Activated CD4-positive, alpha-beta memory T cell treated with anti-CD3 and anti-CD28 coated beads, Interleukin-2, amount 10 ng/mL, durations not matched to agents 7 days and 5 days (primary cell): ENCODE measurements at places on chromosomes 7 and 10.

DNA sequence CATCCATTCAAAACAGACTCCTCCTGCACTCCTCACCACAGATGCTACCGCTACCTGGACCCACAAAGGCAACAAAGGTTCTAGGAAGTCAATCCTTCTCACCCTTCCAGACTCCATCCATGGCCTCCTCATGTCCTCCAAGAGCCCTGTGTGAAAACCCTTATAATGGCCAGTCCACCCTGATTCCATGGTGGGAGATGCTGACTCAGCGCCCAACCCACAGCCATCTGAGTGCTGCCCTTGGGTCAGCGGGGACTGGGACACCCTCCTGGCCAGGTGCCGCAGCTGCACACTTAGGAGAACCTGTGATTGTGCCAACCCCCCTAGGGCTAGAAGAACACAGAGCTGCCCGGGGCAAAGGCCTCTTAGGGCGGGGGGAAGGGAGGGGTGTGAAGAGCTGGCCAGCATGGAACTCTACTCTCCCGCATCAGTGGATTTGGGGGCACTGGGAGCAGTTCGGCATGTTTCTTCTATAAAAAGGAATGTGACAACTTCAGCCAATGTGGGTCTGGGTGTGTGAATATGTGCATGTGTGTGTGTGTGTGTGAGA is 25.4 kb downstream of the TMEM273 start:
- DNase-seq = no peak

- DNase-seq = no peak
Observed at GRCh38 chr7:128785738-128786137, 6.0 kb upstream of the CCDC136 start.

- DNase-seq = no peak
Observed at GRCh38 chr10:129969184-129969910, 5.3 kb upstream of the EBF3 start.

GRCh38 chr10:52316001-52316400 is 1.9 kb downstream of the DKK1 start:
- no peak for DNase-seq

GRCh38 chr7:3916146-3916545 is 615.1 kb downstream of the SDK1 start:
- no peak for DNase-seq

GRCh38 chr7:142957723-142958122 is 4.4 kb downstream of the KEL start:
- no peak for DNase-seq

GRCh38 chr7:23888958-23889357 is 178.9 kb downstream of the STK31 start:
- DNase-seq = no peak

DNA sequence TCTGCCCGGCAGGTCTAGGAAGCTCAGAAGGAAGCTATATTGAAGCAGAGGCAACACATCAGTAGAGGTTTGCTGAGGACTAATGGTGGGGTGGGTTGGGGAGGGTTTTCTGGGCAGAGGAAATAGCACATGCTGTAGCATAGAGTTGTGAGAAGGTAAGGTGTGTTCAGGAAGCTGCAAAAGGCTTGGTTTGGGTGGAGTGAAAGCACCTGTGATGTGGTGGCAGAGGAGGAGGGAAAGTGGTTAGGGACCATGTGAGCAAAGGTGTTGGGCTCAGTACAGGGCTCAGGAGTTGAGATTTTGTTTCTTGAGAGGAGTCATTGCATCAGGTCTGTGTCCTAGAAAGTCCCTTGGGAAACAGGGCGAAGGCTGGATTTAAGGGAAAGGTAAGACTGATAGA is 294.6 kb downstream of the SORCS3 start:
- no peak for DNase-seq

DNA sequence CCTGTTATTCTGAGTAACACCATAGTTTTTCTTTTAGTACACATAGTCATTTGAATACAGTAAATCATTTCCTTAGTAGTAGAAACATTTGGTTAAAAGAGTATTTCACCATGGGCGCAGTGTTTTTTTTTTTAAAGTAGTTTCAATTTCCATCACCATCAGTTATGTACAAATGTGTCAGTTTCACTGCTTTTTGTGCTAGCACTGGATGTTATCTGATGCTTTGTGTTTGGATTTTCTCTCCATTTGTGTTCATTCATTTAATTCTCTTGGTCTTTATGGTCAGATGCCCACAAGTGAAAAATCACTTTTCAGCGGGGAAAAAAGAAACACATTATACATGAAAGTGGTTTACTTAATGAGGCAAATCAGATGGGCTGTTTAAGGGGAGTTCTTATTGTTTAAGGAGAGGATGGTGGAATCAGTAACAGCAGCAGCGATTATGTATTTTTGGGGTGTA is 16.0 kb upstream of the HK1 start:
- no peak for DNase-seq

DNA sequence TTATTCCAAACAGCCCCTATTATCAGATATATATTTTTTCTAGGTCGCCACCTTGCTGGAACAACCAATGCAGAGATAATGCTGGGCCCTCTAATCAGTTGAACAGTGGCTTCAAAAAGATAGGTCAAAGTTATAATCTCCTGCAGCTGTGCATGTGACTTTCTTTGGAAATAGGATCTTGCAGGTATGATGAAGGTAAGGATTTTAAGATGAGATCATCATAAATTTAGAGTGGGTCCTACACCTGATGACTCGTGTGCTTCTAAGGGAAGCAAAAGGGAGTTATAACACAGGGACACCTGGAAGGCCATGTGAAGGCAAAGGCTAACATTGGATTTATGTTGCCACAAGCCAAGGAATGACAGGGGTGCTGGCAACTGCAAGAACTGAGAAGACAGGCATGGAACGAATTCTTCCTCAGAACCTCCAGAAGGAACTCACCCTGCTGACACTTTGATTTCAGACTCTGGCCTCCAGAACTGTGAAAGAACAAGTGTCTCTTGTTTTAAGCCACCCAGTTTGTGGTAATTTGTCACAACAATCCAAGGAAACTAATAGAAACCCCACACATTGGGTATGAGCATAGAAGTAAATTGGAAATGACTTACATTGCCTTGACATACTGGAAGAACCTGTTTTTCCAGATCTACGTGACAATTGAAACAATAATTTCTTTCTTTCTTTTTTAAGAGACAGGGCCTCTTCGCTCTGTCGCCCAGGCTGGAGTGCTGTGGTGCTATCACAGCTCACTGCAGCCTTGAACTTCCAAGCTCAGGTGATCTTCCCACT is 34.4 kb downstream of the CCDC71L start:
- no peak for DNase-seq

DNA sequence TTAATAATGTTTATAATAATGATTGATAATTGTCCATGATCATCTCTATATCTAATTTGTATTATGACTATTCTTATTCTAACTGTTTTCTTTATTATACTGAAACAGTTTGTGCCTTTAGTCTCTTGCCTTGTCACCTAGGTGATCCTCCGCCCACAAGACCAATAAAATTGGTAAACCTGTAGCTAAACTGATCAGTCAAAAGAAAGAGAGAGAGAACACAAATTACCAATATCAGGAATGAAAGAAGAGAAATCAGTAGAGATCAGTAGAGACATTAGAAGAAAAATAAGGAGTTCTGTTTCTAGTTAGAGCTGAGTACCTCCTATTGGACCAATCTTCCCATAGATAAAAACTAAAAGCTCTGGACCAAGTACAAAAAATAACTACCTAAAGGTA is 6.1 kb upstream of the COA1 start:
- no peak for DNase-seq

DNA sequence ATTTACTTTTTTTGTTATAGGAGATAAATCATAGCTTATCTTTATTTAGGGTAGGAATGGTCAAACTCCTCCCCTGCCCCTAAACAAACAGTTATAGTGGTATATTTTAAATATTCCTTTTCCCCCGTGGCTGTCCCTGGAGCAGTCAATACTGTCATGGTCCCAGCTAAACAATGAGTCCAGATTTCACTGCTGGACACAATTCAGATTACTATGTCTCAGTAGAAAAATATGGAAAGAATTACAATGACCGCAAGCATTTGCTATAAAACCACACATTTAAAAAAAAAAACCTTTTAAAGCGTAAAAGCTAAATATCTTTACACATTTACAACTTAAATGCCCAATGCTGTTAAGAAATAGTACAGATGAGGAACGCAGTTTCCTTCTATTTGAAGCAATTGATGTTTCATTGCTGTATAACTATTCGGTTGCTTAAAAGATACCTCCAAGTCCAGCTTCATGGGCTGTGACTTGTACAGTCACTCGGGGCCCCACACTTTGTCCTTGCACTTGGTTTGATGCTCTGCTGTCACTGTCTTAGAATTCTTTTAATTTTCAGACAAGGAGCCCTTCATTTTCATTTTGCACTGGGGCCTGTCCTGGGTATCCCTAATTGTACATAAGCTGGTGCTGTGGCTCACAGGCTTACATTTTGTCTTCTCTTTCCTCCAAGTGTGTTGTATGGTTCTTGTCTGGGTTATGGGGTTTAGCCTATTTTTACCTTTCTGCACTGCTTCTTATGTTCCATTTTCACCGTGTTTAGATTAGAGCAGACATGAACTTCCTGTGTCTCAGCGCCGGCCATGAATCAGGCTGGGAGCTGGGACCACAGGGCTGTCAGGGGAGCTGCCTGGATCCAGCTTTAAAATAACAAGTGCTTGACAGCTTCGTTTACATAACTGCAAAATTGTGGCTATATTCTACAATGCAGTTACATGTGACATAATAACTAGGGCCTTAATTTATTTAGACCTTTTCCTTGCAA is 530.2 kb upstream of the FZD8 start:
- DNase-seq = no peak

GRCh38 chr7:79458796-79459195 is 5.3 kb upstream of the MAGI2 start:
- DNase-seq = no peak

DNA sequence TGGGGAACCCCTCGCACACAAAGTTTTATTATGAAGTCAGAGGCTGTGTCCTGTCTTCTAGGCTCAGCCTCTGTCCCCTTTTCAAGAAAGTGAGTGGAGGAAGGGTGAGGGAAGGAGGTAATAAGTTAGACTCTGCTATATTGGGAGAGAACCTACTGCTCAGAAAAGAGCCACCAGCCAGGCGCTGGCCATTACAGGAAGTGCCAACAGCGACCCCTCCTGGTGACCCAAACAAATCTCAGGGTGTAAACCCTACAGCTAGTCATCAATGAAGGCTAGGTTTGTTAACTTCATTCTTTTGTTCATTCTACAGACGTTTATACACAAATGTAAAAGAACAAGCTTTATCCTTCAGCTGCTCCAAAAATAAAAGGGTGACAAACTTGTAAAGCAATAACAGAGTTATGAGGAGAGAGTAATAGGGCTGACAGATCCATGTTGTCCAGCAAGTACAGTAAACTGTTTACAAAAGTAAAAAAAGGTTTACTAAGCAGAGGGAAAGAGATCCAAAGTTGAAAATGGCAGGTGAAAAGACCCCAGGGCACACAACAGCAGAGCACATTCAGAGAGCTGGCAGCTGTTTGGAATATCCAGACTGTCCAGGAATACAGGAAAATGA is 82.7 kb downstream of the FAM204A start:
- DNase-seq = peak; percentile 51

GRCh38 chr10:113151190-113151666 is 201.2 kb downstream of the TCF7L2 start:
- DNase-seq = no peak

DNA sequence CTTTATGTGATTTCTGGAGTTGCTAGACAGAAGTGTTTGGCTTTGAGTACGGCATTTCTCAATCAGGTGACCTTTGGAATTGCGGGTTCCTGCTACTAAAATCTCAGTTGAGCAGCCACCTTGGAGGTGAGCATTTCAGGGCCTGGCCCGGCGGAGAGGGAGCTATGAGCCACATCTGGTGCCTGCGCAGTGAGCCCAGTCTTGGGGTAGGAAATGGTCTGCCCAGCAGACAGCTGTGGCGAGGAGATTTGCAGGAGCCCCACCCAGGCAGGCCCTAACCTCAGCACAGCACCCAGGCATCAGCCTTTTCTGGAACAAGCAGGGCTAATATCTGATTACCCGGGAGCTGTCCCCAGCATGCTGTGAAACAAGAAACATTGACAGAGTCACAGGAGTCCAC is 547.9 kb upstream of the FOXK1 start:
- no peak for DNase-seq

DNA sequence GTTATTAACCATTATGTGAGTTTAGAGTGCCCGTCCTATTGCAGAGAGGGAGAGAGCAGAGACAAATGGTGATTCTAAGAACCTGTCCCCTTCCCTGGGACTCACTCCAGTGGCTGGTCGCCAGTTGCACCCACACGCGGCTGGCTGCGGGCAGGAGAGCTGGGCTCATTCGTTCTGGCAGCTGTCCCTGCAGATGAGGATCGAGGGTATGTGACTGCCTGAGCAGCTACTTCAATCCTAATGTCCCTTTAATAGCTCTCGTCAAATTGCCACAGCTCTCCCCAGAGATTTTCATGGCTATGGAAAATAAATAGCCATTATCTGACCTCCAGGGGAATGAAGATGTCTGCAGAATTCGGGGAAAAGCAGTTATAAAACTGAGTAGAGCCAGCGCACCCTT is 41.6 kb downstream of the RBM28 start:
- DNase-seq = no peak

DNA sequence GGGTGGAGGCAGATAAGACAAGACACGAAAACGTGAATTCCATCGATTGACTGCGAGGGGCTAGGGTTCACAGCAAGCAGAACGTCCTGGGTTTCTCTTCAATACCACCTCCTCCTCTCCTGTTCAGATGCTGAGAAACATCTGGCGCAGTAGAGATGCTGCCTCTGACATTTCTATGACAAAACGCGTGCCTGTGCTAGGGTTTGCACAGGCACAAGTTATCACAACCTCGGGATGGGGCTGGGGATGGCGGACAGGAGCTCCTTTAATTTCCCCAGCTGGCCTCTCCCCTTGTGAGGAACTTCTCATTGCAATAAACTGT is 99.8 kb upstream of the SVIL start:
- no peak for DNase-seq

GRCh38 chr10:103636492-103636891 is 143.0 kb downstream of the NEURL1 start:
- no peak for DNase-seq

DNA sequence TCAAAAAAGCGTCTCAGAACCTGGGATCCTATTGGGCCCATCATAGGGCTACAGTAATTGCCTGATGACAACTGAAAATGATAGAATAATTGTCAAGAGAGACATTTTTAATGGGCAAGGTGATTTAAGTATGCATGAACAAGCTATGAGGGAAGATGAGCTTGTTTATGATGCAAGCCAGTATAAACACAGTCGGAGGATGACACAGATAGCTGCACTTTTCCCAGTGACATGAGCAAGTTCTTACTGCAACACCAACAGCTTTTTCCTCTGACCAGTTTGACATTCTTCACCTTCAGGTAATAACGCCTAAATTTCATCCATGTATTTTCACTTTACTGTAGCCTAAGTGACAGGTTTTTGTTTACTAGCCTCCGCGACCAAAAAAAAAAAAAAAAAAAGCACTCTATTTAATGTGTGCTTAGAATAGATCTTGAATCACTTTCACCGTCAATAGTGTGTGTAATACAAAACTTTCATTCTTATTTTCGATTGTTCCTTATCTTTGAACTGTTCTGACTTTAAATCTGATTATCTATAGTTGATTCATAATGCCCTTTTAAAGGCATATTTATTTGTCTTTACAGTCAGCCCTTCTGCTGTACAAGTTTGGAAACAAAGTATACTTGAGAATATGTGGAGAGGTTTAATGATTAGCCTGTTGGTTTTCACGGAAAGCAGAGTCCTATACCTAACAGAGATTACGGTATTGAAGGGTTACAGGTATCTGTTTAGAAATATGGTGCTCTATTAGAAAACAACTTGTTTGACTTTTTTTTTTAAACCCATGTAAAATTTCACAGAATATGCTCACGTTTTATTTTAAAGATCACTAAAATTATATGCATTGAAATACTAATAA is 1.7 kb downstream of the FOXP2 start:
- DNase-seq = no peak

GRCh38 chr7:26375726-26376174 is 84.1 kb downstream of the SNX10 start:
- no peak for DNase-seq
